ENCODE measurements at places on chromosomes 12 and 14.
A peak's percentile ranks its signal among the peaks of the same experiment; 100 is the strongest.

DNA sequence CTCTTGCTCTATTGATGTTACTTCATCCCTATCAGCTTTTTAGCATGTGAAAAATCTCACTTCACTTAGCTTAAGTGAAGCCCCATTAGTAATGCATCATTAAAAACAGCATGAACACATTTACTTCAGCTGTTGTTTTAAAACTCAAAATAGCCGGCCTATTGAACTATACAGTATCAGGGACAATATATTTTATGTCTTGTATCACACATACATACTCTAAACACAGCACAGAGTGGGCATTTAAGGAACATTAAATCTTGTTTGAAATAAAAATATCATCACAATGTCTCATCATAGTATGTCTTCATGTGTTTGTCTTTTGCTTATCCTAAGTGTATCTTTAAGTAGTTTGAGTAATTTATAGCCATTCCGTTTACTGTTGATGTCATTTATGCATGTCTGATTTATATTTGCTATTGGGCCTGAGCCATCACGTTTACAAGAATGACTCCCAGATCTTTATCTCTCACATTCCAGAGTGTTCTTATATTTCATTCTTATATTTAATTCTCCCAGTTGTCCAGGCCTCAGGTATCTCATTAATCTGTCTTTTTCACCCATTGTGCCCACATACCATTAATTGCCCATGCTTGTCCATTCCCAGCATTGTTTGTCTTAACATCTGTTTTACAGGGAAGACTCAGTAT lies 57.5 kb downstream of the ARHGAP5 start:
- no peak for DNase-seq

- no peak for DNase-seq
Measured at GRCh38 chr12:47387994-47388393, 308.2 kb upstream of the AMIGO2 start.

GRCh38 chr12:49535921-49536525 lies 2.8 kb upstream of the KCNH3 start:
- no peak for DNase-seq

DNA sequence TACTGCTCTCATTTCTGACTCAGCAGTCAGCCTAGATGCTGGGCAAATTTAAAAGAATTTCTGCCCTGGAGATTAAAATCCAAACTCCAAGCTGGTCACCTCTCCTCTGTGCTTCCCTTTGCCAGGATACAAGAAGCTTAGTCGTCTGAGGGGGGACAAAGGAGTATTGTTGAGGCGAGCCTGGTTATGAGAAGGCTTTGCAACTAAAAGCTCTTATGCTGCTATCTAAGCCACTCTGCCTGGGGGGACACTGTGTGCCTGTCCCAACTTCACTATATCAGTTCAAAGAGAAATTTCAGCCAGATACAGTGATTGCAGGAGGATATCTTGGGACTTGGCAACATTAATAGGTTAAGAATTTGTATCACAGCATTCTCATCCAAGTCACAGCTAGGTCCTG lies 10.8 kb upstream of the PLEKHH1 start:
- no peak for DNase-seq

DNA sequence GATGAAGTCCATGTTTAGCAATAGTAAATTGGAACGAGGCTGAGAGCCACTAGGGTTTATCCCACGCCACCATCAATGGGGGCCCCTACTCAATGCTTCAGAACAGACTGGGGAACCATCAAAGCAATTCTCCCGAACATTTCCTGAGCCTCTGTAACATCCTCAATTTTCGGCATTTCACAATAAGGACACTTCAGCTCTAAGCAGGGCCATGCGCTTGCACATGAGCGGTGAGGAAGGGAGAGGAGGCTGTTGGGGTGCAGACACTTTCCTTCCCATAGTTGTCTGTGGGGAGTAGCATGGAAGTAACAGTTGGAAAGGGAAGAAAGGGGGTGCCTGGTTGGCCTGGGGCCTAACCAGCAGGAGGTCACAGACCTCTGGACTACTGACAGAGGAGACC lies 129.9 kb upstream of the PRMT8 start:
- DNase-seq, result no peak

DNA sequence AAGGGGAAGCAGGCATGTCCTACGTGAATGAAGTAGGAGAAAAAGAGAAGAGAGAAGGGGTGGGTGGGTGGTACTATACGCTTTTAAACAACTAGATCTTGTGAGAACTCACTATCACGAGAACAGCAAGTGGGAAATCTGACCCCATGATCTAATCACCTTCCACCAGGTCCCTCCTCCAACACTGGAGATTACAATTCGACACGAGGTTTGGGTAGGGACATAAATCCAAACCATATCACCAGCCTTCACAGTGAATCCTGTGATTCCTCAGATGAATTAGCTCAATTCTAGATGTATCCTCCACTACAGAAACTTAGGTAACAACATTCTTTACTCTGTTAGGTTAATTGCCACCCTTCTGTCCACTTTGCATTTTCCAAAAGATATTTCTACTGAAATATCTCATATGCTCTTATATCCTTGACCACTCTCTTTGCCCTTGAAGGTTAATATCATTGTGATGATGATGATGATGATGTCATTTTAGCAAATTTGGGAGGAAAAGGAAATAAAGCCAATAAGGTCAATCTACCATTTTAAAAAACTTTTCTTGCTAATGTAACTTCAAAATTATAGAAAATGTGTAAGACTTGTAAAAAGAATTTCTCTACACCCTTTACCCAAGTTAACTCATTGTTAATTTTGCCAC lies 23.2 kb upstream of the CCNT1 start:
- DNase-seq, result no peak

DNA sequence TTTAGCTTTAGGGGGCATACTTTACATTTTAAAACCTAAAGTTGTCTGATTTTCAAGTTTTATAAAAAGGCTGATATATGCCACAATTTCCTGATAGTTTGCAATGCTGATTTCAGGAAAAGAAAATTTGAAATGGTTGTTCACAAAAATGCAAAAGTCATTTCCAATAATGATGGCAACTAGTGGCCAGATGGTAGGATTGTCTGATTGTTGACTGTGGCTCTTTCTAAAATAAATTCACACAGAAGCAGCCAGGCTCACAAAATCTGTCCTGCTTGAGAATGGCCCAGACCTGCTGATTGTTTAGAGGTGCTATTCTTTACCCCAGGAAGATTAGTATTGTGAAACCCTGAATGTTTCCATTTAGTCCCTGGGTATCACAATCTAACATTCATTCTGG lies 220.3 kb downstream of the NELL2 start:
- DNase-seq, result no peak

DNA sequence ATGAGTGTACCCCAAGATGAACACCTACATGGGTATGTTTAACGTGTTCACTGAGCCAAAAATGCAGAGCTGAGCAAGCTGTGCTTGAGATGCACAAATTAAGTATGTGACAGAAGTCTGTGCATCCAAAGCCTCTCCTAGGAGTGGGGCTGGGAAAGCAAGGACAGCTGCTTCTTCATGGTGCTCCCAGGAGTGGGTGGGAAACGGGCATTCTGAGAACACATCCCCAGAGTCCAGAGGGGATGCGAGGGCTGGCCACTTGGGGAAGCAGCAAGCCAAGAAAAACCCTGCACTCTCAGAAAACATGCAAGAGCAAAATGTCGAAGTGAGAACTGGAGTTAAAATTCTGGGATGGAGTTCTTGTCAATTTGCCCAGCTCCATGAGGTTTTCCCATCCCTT lies 414.3 kb downstream of the BCAT1 start:
- DNase-seq, result no peak

GRCh38 chr12:50620109-50620977 lies 115.6 kb downstream of the DIP2B start:
- no peak for DNase-seq

DNA sequence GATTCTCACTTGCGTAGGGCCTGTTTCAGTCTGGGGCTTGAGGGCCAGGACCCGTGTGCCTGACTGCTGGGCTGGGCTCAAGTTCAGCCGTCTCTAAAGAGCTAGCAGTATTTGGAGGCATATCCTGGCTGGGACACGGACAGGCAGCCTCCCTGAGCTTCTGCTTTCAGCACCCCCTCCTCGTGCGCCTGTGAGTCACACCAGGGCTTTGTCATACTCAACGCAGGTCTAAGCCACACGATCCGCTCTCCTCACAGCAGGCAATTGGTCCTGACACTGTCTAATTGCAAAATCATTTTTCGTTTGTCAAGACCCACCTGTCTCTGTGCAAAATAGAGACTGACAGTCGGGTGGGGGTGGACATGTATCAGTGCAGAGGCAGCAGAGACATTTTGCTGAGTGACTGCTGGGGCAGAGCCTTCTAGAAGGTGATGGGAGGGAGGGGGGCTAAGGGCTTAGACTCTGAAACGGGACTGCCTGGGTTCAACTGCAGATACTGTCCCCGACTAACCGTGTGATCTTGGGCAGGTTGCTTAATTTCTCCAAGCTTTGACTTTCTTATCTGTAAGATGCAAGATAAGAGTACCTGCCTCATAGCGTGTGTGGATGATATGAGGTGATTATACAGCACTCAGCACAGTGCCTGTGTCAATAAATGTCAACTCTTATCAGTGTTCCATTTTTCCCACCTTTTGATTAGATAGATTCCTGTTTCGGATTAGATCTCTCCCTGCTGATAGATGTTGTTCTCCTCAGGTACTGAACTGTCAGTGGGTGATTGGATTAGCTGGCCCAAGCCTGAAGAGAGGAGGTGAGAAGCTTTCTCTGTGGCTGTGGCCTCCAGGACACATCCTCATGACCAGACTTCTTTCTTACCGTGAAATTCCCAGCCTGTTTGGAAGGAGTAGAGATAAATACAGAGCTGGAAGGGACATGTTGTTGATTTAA lies 53.1 kb downstream of the KCNA1 start:
- DNase-seq, result peak; percentile 73

DNA sequence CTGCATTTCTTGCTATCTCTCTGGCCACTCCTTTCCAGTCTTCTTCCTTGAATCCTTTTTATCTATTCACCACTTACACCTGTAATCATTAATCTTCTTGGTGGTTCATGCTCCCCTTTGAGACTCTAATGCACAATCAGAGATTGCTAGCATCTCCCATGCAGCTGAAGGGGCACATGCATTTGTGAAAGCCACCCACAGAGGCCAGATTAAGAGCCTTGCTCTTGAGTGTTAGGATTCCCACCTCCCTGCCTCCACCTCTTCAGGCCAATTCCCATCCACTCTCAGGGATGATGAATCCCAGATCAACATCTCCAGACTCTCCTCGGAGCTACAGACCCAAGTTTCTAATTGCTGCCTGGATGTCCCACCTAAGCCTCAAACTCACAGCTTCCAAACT lies 19.4 kb upstream of the KRT18 start:
- no peak for DNase-seq

DNA sequence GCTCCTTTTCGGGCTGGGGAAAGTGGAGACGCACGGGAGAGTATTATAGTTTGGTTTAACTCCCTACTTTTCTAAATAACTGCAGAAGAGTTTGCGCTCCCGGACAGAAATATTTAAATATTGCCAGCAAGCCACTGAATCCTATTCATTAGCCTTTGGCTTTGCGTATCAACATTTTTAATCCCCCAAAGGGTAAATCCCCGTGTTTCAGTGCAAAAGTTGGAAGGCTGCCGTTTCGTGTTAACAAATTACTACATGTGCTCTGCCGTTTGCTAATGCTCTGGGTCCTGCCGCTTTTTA lies 372 bp upstream of the DPF3 start:
- DNase-seq, result no peak

GRCh38 chr14:96263347-96264199 lies 7.6 kb downstream of the BDKRB1 start:
- no peak for DNase-seq

- DNase-seq, result peak; percentile 24
Measured at GRCh38 chr12:89016970-89017778, 335.1 kb downstream of the DUSP6 start.

GRCh38 chr12:51836827-51837173 lies 11.7 kb downstream of the FIGNL2 start:
- no peak for DNase-seq

DNA sequence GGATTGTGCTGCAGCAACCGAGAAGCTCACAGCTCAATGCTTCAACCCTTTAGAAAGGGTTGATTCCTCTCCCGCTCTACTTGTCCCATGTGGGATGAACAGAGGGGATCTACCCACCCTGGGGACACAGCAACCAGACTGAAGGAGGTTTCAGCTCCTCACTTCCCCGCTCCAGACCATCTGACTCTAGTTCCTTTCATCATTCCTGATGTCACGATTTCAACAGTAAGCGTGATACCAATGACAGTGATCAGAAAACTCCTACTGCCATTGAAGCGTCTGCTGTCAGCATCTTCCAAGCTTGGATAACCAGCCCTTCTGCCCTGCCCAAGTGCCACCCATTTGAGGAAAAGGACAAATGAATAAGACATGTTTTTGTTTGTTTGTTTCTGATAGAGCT lies 14.3 kb downstream of the SERPINA1 start:
- DNase-seq, result no peak

DNA sequence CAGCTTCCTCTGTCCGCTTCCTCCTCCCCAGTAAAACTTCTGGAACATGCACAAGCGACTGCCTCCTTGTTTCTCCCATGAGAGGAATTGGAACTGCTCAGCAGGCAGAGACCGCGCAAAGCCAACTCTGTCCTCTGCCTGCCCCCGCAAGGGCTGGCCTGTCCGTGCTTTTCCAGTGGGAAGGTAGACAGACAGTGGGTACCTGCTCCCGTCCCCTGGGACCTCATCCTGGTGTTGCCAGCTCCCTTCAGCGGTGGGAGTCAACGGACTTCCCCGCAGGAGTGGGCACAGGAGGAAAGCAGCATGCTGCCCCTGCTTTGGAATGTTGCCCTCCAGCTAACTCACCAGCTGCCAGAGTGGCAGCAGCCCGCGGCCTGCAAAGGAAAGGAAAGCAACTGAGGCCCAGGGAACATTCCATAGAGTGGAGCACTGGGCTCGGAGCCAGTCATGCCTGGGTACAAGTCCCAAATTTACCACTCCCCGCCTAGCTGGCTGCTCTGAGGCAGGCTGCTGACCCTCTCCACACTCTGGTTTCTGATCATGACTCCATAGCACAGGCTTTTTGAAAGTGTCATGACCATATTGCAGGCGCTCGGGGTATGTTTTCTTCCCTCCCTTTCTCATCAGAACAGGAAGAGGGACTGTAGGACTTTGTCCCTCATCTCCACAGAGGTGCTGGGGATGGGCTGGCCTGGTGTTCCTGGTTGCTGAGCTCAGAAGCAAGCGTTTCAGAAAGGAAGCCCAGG lies 89.2 kb upstream of the CLMN start:
- DNase-seq, result peak; percentile 13
